Stimulated activated CD8-positive, alpha-beta memory T cell treated with anti-CD3 and anti-CD28 coated beads, Interleukin-4, amount 100 ng/mL, for 1 hour (primary cell): ENCODE measurements at places on chromosomes 12 and 14.

DNA sequence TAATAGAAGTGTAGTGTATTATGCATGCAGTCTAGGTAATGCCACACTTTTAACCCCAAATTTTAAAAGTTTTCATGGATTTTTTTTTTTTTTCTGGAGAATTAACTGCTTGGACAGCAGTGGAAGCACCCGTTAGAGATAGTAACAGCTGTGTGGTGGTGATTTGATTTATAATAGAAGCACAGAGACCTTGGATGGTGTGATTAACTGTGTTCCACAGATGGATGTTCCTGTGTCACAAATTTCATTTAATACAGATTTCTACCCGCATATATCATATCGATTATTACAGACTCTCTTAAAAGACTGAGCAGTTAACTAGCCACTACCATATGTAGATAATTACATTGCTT lies 47.0 kb downstream of the IFT81 start:
- no peak for DNase-seq

- DNase-seq = no peak
These were observed 1.3 kb downstream of the GLRX5 start for GRCh38 chr14:95536036-95536593.

GRCh38 chr12:43969882-43970281 lies 134.0 kb downstream of the TMEM117 start:
- DNase-seq = no peak

GRCh38 chr12:123264642-123265041 lies 7.0 kb downstream of the CDK2AP1 start:
- DNase-seq = no peak

DNA sequence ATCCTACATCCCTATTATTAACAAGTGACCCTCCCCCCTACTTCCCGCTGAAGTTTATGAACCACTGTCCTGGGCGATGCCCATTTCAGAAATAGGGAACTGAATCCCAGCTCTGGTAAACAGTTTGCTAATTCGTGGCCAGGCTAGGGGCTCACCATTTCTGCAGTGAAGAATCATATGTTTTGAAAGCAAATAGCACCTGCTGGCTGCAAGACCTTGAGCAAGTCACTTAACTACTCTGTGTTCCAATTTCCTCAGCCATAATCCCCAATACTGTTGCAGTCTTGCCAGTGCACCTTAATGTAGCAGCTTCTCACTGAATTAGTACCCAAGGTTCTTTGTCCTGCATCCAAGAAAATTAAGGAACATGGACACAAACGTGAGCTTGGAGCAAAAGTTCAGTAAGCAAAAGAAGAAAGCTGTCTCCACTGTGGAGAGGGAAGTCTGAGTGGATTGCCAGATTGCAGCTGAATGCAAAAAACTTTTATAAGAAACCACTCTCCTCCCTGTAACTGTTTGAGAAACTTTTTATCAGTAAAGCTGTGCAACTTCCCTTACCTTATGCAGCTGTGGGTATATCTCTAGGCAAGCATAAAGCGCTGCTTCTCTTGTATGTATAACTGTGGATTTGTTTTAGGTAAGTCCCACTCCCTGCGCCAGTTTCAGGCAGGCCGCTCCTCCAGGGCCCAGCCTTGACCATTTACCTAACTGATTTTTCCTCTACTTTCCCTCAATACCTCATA lies 824 bp downstream of the OAS1 start:
- no peak for DNase-seq

DNA sequence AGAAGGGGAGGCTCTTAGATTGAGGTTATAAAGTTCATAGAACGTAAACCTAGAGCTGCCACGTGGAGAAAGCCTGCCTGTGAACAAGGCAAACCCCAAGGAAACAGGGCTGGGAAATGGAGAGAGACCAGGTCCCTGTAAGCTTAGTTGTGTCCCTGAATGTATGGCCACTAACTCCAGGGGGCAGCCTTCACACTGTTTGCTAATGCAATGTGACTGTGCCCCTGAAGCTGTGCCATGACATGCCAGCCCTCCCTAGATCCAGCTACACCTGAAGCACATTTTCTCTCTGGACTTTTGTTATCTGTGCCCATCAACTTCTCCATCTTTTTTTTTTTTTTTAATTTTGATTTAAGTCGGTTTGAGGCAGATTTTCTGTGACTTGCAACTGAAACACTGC lies 60.6 kb upstream of the TMCC3 start:
- DNase-seq = no peak

GRCh38 chr12:63917477-63917862 lies 73.0 kb downstream of the SRGAP1 start:
- no peak for DNase-seq

DNA sequence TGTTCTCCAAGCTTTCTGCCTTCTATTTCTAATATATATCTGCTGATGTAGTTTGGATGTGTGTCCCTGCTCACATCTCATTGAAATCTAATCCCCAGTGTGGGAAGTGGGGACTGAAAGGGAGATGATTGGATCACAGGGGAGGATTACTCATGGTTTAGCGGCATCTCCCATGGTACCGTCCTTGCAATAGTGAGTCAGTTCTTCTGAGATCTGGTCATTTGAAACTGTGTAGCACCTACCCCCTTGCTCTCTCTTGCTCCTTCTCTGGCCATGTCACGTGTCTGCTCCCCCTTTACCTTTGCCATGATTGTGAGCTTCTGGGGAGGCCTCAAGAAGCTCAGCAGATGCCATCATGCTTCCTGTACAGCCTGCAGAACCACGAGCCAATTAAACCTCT lies 26.2 kb upstream of the ALX1 start:
- no peak for DNase-seq

- DNase-seq = no peak
These were observed 15.0 kb upstream of the KRT73 start for GRCh38 chr12:52633383-52633782.

GRCh38 chr12:2306735-2307134 lies 253.9 kb downstream of the CACNA1C start:
- no peak for DNase-seq

DNA sequence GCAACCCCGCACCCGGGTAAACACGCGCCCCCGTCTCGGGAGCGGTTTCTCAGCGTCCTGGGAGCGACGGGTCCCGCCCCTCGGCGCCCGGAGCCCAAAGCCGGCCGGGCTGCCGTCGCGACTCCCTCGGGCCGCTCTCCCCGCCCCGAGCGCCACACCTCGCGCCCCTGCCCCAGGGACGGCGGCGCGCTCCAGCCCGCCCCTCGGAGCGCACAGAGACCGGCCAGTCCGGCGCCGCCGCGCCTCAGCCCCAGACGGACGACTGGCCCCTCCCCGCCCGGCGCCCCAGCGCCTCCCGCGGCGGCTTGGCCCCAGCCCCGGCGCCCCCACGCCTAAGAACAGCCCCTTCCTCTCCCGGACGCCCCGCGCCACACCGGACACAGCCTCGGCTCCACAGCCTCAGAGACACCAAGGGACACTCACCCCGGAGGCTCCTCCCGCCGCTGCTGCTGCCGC lies 411 bp downstream of the BTBD7 start:
- no peak for DNase-seq

DNA sequence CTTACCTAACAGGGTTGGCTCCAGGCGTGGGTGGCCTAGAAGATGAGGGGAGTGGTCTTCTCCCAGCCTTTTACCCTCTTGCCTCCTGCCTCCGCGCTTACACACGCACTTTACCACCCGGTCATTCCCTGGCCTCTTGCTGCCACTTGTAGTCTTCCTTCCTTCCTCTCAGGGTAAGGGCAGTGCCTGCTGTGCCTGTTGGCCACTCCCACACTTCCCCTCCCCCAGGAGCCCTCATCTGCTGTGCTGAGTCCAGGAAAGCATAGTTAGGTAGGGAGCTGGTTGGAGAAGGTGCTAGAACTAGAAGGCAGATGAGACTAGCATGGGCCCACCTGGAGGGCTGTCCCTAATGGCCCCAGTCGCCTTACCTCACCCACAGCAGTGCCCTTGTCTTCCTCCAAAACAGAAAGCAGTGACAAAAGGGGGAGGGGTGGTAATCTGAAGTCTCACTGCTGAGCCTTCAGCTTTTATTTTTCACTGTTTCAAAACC lies 54.3 kb upstream of the SRSF5 start:
- DNase-seq = no peak

GRCh38 chr14:90277581-90278198 lies 21.3 kb downstream of the PSMC1 start:
- DNase-seq = no peak
